Activated CD8-positive, alpha-beta T cell treated with anti-CD3 and anti-CD28 coated beads for 36 hours (primary cell): ENCODE measurements at places on chromosomes 4 and X. TPM values are rescaled to one million over a fixed set of nuclear protein-coding genes. Genes with fewer than 3 reads are reported as not detected.
A peak's percentile ranks its signal among the peaks of the same experiment; 100 is the strongest.

CSN1S1 gene
- not detected for total RNA-seq

DNA sequence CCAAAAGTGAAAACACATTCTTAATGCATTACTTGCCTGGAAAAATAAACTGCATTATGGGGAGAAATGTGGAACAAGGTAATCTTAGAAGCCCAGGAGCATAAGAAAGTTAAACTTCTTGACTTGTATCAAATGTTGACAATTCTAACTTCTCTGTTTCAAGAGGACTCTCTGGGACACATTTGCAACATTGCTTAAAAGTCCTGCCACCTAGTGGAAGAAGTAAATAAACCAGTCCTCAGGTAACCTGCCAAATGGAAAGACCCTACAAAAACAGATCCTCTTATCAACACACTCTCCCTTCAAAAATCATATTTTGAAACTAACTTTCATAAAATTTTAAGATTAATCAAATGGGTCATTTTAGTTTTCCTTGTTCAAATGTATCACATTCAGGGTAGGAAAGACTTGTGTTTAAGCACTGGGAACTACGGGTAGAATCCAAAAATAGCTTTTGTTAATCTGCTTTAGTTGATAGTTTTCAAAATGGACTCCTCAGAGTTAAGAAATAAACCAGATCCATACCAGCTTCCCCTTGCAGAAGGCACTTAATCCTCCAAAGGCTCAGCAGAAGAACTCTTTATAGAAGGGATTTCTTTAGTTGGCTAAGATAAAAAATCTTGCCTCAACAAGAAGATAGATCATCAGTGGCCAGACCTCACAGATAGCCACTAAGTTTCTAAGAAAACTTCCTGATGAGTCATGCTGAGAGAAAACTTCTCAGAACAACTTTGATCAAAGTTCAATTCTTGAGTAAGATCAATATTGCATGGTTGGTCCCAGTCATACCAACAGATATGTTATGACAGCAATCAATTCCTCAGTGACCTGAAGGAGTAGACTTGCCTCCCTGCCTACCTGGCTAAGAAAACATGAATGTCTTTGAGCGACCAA is 141.7 kb downstream of the HHIP start:
- H3K27ac ChIP-seq, result no peak overlapping the region
- DNase-seq, result no peak
- H3K4me3 ChIP-seq, result no peak overlapping the region
- H3K4me1 ChIP-seq, result no peaks in the 10 kb centered on the region

SPARCL1 gene
- not detected for total RNA-seq

GRCh38 chr4:15385515-15385914 is 42.3 kb upstream of the C1QTNF7 start:
- DNase-seq, result no peak
- H3K27ac ChIP-seq, result no peak overlapping the region
- no peaks in the 10 kb centered on the region for H3K36me3 ChIP-seq

- H3K4me1 ChIP-seq, result no peaks in the 10 kb centered on the region
- DNase-seq, result no peak
These were observed 995.7 kb upstream of the PRKX start for GRCh38 chrX:4708970-4709760.

C4orf36 gene
- not detected for total RNA-seq

- H3K4me3 ChIP-seq, result no peak overlapping the region
- H3K27ac ChIP-seq, result no peak overlapping the region
- H3K4me1 ChIP-seq, result no peaks in the 10 kb centered on the region
- H3K36me3 ChIP-seq, result peaks cover 3% of the 10 kb centered on the region
These were observed 20.5 kb downstream of the SPIN4 start for GRCh38 chrX:63330681-63331080.

DNA sequence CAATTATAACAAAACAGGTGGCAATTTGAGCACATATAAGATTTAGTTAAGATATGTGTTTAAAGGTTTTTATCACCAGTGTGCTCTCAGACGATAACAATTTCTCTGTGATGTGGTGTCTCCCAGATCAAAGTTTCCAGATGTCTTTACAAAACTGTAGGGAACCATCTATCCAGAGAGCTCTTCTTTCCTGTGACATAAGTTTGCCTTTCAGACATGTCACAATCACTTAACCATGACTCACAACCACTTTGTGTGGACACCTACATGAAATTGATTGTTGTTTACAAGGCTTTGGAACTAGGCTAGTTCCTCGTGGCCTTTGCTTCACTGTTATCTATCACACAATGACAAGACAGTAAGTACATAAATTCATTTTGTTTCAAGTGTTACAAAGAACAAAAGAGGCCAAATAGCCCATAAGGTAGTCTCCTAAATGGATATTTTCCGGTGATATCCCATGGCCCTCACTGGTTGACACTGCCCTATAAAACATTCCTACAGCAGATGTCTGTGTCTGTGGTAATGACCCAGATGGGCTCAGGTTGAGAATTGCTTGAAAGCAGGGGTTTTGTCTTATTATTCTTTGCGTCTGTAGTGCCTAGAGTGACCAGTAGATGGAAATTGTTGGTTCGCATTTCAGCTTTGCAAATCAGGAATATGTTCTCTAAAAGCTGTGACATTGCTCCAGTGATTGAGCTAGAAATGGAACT is 297.8 kb upstream of the FAM241A start:
- H3K36me3 ChIP-seq, result no peaks in the 10 kb centered on the region
- no peak overlapping the region for H3K27ac ChIP-seq
- no peak overlapping the region for H3K4me3 ChIP-seq
- H3K27me3 ChIP-seq, result no peaks in the 10 kb centered on the region

GRCh38 chr4:4260185-4260751 is 12.2 kb upstream of the TMEM128 start:
- H3K4me3 ChIP-seq, result no peak overlapping the region
- H3K36me3 ChIP-seq, result no peaks in the 10 kb centered on the region
- no peaks in the 10 kb centered on the region for H3K27me3 ChIP-seq
- peaks cover 7% of the 10 kb centered on the region for H3K4me1 ChIP-seq
- no peak overlapping the region for H3K27ac ChIP-seq

PHEX gene
- 22.7 TPM for total RNA-seq

DNA sequence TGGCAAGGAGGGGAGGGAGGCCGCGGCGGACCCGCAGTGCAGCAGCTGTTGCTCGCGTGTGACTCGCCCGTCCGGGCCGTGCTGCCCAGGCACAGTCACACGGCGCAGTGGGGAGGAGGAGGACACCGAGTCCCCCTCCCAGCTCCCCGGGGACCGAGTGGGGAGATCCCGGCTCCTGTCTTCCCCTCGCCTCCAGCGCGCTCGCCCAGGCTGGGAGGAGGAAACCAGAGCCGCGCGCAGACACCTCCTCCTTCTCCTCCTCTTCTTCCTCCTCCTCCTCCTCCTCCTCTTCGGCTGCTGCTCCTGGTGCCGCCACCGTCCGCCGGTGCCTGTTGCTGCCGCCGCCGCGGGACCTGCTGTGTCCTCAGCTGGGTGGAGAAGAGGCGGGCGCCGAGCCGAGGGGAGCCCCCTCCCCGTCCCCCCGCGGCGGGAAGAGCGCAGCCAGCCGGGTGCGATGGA is at the start of gene TBC1D1:
TSS of gene TBC1D1 (plus strand) at position 284 of the 459 bp plus-strand sequence. CDS start 11,012 bp downstream, outside the sequence.
- H3K27ac ChIP-seq, result peak within 1 kb of the TSS; percentile 94
- peak; percentile 59 for DNase-seq
- H3K36me3 ChIP-seq, result peaks cover 3% of the 10 kb centered on the region
- peak within 1 kb of the TSS; percentile 80 for H3K4me3 ChIP-seq
- peaks cover 39% of the 10 kb centered on the region for H3K4me1 ChIP-seq
- no peaks in the 10 kb centered on the region for H3K27me3 ChIP-seq

- H3K27ac ChIP-seq, result no peak overlapping the region
- no peaks in the 10 kb centered on the region for H3K27me3 ChIP-seq
- no peak overlapping the region for H3K4me3 ChIP-seq
- no peaks in the 10 kb centered on the region for H3K36me3 ChIP-seq
These were observed 5.9 kb upstream of the SCARB2 start for GRCh38 chr4:76219299-76220055.

PPP2R2C gene
- not detected for total RNA-seq

GRCh38 chrX:74613370-74614092 is 893 bp downstream of the RLIM start:
- peaks cover 27% of the 10 kb centered on the region for H3K36me3 ChIP-seq
- H3K27me3 ChIP-seq, result no peaks in the 10 kb centered on the region
- no peak for DNase-seq
- peaks cover 13% of the 10 kb centered on the region for H3K4me1 ChIP-seq
- peak overlapping the region; percentile 98 for H3K4me3 ChIP-seq
- peak overlapping the region; percentile 99 for H3K27ac ChIP-seq

PALLD gene
- 0.41 TPM for total RNA-seq

- no peak overlapping the region for H3K4me3 ChIP-seq
These were observed 205.6 kb downstream of the ZIC3 start for GRCh38 chrX:137771537-137771936.

DNA sequence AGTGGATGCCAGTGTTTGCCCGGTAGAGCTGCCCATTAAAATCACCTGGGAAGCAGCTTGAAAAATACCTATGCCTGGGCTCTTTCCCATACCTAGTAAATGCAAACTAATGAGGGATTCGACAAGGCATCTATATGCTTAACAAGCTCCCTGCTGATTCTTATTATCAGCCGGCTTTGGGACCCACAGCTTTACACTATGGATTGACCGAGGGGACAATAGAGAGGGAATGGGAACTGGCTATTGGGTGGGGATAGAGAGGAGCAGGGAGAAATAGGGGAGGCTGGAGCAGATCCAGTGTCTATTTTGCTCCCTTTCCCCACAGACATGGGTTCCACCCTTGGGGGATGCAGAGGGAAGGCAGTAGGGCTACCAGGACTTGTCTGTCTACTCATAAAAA is 103.1 kb upstream of the TEX13D start:
- no peak for DNase-seq
- H3K36me3 ChIP-seq, result no peaks in the 10 kb centered on the region
- no peak overlapping the region for H3K27ac ChIP-seq
- H3K4me3 ChIP-seq, result no peak overlapping the region
- H3K27me3 ChIP-seq, result no peaks in the 10 kb centered on the region

- no peaks in the 10 kb centered on the region for H3K36me3 ChIP-seq
- peaks cover 5% of the 10 kb centered on the region for H3K27me3 ChIP-seq
- no peak overlapping the region for H3K27ac ChIP-seq
- no peak for DNase-seq
These were observed 151.7 kb downstream of the SNCA start for GRCh38 chr4:89685277-89685676.

- peaks cover 19% of the 10 kb centered on the region for H3K36me3 ChIP-seq
- peak overlapping the region; percentile 19 for H3K27ac ChIP-seq
- peak overlapping the region; percentile 95 for H3K4me3 ChIP-seq
- peaks cover 22% of the 10 kb centered on the region for H3K4me1 ChIP-seq
- H3K27me3 ChIP-seq, result no peaks in the 10 kb centered on the region
- no peak for DNase-seq
These were observed 1.1 kb upstream of the CD99 start for GRCh38 chrX:2689773-2690666.

DNA sequence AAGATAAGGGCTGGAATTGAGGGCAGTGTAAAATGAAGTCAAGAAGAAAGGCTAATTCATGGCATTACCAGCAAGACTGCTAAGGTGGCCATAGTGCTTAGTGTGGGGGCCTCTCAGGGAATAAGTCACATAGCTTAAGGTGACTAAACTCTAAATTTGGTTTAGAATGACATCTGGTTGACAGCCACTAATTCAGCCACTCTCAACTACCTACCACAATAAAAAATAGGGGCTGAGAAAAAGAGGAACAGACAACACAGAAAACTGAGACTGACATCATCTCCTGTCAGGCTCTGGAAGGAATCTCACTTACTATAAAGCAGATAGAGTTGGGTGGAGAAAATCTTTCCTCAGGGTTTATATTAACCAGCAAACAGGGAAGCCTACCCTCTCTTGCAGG is 96.9 kb downstream of the CHRDL1 start:
- H3K27ac ChIP-seq, result no peak overlapping the region
- no peak overlapping the region for H3K4me3 ChIP-seq
- H3K27me3 ChIP-seq, result no peaks in the 10 kb centered on the region
- no peak for DNase-seq

DNA sequence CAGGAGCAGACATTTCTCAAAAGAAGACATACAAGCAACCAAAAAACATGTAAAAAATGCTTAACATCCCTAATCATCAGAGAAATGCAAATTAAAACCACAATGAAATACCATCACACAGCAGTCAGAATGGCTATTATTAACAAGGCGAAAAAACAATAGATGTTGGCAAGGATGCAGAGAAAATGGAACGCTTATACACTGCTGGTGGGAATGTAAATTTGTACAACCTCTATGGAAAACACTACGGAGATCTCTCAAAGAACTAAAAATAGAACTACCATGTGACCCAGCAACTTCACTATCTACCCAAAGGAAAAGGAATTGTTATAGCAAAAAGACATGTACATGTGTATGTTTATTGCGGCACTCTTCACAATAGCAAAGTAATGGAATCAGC is 71.5 kb downstream of the PPP4R3C start:
- no peak overlapping the region for H3K4me3 ChIP-seq
- H3K27me3 ChIP-seq, result no peaks in the 10 kb centered on the region
- no peaks in the 10 kb centered on the region for H3K4me1 ChIP-seq
- no peaks in the 10 kb centered on the region for H3K36me3 ChIP-seq

DNA sequence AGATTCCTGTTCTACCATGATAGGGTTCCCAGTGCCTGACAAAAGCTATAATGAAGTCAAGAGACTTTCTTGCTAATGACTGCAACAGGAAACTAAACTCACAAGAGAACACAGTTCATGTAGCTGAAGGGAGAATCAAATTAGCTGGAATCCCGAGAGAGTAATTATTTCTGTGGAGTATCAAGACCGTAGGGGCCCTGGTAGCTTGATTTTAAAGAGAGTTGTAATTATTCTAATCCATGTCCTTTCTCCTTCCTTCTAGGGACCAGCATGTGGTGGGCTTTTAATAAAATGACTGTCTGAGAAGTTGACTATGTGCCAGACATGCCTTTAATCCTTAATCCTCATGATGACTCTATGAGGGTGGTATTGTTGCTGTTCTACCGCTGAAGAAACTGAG is 1.7 kb upstream of the TRPC5OS start:
- DNase-seq, result no peak
- H3K27ac ChIP-seq, result no peak overlapping the region
- H3K36me3 ChIP-seq, result no peaks in the 10 kb centered on the region
- no peak overlapping the region for H3K4me3 ChIP-seq
- peaks cover 4% of the 10 kb centered on the region for H3K27me3 ChIP-seq

IL2RG gene
- 302 TPM for total RNA-seq

GLRA2 gene
- not detected for total RNA-seq

EFHC2 gene
- total RNA-seq, result 0.20 TPM

DNA sequence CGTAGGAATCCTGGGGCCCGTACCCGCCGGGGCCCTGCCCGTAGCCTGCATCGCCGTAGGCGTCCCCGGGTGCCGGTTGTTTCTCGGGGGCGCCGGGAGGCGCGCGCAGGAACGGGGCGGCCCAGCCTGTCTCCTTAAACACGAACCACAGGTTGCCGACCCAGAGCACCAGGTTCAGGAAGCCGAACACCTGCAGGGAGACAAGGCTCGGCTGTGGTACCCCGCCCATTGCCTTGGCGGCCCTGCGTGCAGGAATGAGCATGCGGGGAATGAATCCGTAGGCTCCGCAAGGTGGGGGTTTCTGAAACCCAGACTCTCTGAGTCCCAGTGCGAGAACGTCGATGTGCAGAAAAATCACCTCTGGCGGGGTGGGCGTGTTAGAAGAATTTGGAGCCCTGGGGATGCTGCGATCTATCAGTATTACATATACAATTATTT is 5.4 kb upstream of the PRICKLE3 start:
- H3K27me3 ChIP-seq, result no peaks in the 10 kb centered on the region
- H3K4me3 ChIP-seq, result peak overlapping the region; percentile 86
- peaks cover 22% of the 10 kb centered on the region for H3K4me1 ChIP-seq
- H3K27ac ChIP-seq, result peak overlapping the region; percentile 94
- DNase-seq, result peak; percentile 56
- H3K36me3 ChIP-seq, result no peaks in the 10 kb centered on the region
